ENCODE measurements at places on chromosomes 4 and X.
A peak's percentile ranks its signal among the peaks of the same experiment; 100 is the strongest.

- no peak for DNase-seq
These were observed 108.8 kb downstream of the TMA16 start for GRCh38 chr4:163603257-163603656.

DNA sequence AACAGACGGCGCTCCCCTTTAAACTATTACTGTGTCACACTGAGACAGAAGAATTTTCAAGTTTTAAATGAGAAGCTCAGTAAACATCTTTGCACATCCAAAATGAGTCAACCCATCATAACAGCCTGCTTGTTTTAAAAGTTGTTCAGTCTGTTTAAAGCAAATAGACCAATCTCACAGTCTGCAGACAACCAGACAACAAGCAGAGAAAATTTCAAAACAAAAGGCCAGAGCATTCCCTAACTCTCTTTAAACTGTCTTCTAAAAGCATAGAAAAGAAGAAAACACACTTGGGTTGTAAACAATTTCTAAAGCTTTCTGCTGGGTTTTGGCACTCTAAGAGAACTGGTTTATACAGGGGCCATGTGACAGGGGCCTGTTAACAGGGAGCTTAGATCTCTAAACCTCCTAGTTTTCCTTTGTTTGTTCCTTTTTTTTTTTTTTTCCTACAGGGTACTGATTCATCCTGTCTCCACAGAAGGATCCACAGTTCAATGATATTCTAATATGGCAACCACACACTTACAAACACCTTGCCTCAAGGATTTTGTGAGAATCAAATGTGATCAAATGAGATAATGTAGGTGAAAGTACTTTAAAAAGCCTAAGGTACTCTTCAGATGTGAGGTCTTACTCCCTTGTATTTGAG is 100.8 kb upstream of the MAML3 start:
- DNase-seq = no peak

GRCh38 chr4:48247878-48248558 is 21.6 kb downstream of the TEC start:
- no peak for DNase-seq

- DNase-seq = no peak
These were observed 12.9 kb downstream of the PALLD start for GRCh38 chr4:168509786-168510185.

DNA sequence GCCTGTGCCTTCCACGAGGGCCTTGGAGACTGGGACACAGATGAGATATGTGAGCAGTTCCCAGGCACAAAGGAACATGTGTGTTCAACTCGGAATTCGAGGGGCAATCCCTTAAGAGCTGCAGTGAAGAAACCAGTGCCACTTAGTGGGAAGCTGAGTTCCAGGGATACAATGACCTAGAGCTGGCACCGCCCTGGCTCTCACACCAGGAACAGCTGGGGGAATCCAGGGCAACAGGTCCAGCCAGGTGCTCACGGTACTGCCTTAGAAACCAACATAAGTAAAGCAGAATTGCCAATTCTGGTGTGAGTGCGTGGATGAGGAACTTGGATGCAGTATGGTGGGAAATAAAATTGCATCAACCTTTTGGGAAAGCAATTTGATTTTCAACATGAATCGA is 122.9 kb downstream of the AFAP1 start:
- DNase-seq = no peak

DNA sequence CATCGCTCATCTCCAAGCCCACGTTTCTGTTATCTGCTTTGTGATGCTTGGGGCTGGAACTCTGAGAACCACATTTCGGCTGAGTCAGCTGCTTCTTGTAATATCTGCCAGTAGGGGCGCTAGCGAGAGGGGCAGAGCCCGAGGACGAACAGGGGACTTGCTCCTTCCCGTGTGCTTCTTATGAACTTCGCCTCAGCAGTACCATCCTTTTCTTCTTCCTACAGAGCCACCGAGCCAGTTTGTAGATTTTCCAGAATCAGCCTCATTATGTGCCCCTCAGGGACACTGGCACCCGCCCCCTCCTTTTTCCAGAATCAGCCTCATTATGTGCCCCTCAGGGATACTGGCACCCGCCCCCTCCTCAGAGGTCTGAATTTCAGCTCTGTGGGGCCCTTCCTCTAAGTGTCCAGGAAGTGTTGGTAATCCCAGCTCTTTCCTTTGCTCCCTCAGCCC is 441.7 kb upstream of the RASGEF1B start:
- DNase-seq = peak; percentile 32

Data from T-helper 9 cell (primary cell).